ENCODE measurements at places on chromosomes 6 and 20. TPM values are rescaled to one million over a fixed set of nuclear protein-coding genes. Genes with fewer than 3 reads are reported as not detected.

ZC2HC1B gene
- total RNA-seq, result not detected

DNA sequence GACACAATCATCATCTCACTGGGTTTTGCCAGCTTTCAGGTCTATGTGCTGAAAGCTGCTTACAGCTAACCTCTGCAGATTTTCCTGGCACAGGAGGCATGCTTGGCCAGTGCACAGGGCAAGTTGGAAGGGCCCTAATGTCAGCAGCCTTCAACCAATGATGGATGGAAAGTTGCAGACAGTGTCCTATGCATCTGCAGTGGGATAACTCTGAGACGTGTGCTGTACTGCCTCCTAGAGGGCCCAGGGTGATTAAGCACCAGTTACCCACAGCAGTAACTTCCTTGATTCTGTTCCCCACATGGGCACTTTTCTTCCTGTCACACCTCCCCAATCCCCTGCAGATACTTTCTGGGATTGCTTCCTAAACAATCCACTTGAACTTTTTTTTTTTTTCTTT, 38.6 kb downstream of the OVOL2 start:
- no peaks in the 10 kb centered on the region for H3K4me1 ChIP-seq
- no peak overlapping the region for H3K27ac ChIP-seq
- H3K27me3 ChIP-seq, result no peaks in the 10 kb centered on the region
- no peak for DNase-seq

- H3K4me1 ChIP-seq, result no peaks in the 10 kb centered on the region
- H3K36me3 ChIP-seq, result no peaks in the 10 kb centered on the region
- H3K27ac ChIP-seq, result no peak overlapping the region
Measured at GRCh38 chr20:61746781-61747180, 318.9 kb downstream of the TAF4 start.

- no peak for DNase-seq
- no peaks in the 10 kb centered on the region for H3K36me3 ChIP-seq
- no peaks in the 10 kb centered on the region for H3K4me1 ChIP-seq
- H3K27ac ChIP-seq, result no peak overlapping the region
Measured at GRCh38 chr20:59178983-59179595, 15.5 kb downstream of the ZNF831 start.

GRCh38 chr6:10643201-10643651, 51.2 kb downstream of the C6orf52 start:
- no peak overlapping the region for H3K27ac ChIP-seq
- no peaks in the 10 kb centered on the region for H3K27me3 ChIP-seq
- no peak overlapping the region for H3K4me3 ChIP-seq
- H3K36me3 ChIP-seq, result no peaks in the 10 kb centered on the region

DNA sequence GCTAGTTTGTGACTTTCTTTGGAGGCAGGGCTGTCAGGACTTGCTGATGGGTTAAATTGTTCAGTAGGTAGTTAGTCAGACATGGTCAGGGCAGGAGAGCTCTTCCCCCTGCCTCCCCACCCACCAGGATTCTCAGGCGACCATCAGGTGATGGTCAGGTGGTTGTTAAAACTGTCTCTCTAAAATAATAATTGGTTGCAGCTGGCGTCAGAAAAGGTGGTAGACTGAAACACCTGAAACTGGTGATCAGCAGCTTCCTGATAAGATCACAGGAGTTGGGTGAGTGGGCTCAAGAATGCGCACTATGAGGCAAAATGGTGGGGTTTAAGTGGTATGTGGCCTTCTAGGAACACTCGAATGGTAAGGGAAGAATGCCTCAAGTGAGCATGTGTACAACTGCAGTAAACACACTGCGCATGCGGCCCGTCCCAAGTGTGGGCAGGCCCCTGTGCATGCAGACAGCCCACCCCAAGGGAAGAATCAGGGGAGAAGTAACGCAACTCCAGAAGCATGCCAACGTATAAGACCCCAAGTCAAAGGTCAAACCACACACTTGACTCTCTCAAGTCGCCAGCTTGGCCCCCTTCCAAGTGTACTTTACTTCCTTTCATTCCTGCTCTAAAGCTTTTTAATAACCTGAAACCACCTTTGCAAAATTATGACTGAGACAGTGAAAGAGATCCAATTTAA, 7.9 kb upstream of the BLCAP start:
- DNase-seq, result no peak
- no peaks in the 10 kb centered on the region for H3K27me3 ChIP-seq
- H3K36me3 ChIP-seq, result no peaks in the 10 kb centered on the region
- no peak overlapping the region for H3K4me3 ChIP-seq
- H3K27ac ChIP-seq, result no peak overlapping the region

DNA sequence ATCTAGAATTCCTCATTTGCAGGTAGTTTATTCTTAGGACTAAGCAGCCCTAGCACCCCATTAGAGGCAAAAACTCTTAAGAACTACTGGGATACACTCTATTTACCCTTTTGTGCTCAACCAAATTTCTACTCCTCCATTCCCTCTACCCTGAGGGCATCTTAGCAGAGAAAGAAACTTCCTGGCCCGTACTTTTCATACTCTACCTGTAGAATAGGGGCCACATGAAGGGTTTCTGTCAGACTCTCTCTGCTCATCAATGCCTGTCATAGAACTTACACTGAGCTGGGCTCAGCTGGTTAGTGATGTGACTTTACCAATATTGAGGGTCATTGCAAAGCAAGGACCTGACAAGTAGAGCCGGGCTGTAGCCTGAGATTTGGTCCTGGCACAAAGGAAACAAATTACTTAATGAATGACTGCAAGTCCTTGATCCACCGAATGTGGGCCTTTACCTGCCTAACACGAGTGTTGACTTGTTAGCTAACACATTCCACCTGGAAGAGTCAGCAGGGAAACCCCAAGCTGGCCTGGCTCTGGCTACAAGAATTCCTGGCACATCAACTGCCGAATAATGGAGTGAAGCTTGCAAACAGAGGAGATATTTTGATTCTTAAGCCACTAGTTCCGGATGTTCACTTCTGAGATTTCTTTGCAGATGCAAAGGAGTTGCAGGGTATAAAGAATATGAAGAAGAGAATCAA, 280.5 kb upstream of the JAG1 start:
- H3K4me3 ChIP-seq, result no peak overlapping the region
- H3K27ac ChIP-seq, result no peak overlapping the region
- H3K27me3 ChIP-seq, result no peaks in the 10 kb centered on the region
- no peaks in the 10 kb centered on the region for H3K36me3 ChIP-seq
- DNase-seq, result no peak

DDO gene
- 1.3 TPM for total RNA-seq

DNA sequence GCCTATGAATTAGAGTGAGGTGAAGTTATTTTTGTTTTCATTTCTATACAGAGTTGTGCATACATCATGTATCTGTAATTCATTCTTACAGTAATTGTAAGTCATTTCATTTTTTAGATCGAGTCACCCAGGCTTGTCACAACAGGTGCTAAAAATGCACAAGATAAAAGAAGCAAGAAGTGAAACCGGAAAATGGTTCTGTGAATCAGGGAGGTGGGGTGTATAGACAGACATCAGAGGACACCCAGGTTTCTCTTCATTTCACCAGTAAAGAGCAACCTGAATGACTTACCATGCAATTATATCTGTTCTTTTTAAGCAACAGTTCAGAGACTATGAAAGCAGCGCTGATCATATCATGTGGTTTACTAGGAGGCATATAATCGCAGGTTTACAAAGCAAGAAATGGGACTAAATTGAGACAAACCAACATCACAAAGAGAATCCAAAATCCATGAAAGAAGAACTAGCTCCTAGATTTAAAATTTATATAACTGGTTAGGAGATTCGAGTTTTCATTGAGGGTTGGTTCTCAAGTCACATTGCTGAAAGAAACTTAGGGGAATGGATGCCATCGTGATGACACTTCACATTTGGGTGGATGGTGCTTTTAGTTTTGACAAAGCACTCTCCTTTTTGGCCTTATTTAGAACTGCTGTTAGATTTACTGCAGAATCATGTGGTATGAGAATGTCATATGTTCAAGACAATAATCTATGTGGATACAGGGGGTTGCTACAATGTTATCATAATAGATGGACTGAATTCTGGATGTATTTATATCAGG, 27.9 kb upstream of the TBC1D7 start:
- no peak for DNase-seq
- H3K27me3 ChIP-seq, result no peaks in the 10 kb centered on the region
- H3K4me1 ChIP-seq, result peaks cover 2% of the 10 kb centered on the region
- H3K36me3 ChIP-seq, result no peaks in the 10 kb centered on the region
- no peak overlapping the region for H3K27ac ChIP-seq

GRCh38 chr20:17617212-17617867, 47.5 kb downstream of the DSTN start:
- H3K36me3 ChIP-seq, result peaks cover 5% of the 10 kb centered on the region
- no peak overlapping the region for H3K27ac ChIP-seq
- H3K4me3 ChIP-seq, result no peak overlapping the region

DNA sequence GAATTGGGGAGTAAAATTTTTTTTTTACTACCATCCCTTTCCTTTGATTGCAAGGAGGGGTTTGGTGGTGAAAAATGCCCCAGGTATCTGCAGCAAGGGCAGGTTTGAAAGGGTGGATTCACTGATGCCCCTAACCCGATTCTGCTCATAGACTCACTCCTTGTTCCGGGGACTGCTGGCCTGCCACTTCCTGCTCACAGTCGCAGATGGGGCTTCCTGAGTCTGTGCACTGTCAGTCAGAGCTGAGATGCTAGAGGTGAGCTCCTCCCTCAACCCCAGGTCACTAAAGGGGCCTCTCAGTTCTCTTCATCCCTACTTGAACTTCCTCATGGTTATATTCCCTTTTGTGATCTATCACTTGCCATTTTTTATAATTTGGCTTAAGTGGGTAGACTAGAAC, 357.9 kb downstream of the FARS2 start:
- H3K4me1 ChIP-seq, result no peaks in the 10 kb centered on the region
- H3K27ac ChIP-seq, result no peak overlapping the region
- no peak for DNase-seq
- H3K4me3 ChIP-seq, result no peak overlapping the region
- H3K36me3 ChIP-seq, result no peaks in the 10 kb centered on the region
- H3K27me3 ChIP-seq, result no peaks in the 10 kb centered on the region

ADGRF1 gene
- total RNA-seq, result not detected

RPS21 gene
- total RNA-seq, result 1,002 TPM

ABRACL gene
- 16.4 TPM for total RNA-seq

GRCh38 chr6:3102875-3103274, 15.6 kb upstream of the BPHL start:
- no peak overlapping the region for H3K4me3 ChIP-seq
- no peaks in the 10 kb centered on the region for H3K4me1 ChIP-seq
- no peak for DNase-seq
- peaks cover 7% of the 10 kb centered on the region for H3K36me3 ChIP-seq

DEFB132 gene
- total RNA-seq, result not detected

DNA sequence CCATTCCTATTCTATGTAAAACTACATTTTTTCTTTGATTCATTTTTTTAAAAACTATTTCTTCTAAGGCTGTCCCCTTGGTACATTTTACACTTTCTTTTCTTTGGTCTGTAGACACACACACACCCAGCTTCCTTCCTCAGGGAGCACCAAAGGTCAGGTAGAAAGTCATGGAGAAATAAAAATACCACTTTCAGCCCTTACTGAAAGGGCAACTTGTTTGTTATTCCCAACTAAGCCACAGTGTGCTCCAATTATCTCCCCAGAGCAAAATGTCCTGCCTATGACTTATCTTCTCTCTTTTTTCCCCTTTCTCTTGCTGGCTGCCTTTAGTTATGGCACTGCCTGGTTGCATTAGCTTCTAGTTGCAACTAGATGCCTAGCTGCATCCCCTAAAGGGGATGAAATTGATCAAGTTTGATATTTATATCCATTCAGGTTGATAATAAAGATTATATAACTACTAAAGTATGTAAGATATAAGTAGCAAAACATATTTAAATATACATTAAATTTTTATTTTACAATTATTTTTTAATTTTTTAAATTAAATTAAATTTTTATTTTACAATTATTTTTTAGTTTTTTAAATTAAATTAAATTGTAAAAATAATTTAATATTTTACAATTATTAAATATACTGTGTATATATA, 21.6 kb upstream of the LRRC1 start:
- no peaks in the 10 kb centered on the region for H3K27me3 ChIP-seq
- H3K36me3 ChIP-seq, result no peaks in the 10 kb centered on the region
- DNase-seq, result no peak
- H3K4me3 ChIP-seq, result no peak overlapping the region
- H3K27ac ChIP-seq, result no peak overlapping the region

C20orf96 gene
- total RNA-seq, result 4.6 TPM

DNA sequence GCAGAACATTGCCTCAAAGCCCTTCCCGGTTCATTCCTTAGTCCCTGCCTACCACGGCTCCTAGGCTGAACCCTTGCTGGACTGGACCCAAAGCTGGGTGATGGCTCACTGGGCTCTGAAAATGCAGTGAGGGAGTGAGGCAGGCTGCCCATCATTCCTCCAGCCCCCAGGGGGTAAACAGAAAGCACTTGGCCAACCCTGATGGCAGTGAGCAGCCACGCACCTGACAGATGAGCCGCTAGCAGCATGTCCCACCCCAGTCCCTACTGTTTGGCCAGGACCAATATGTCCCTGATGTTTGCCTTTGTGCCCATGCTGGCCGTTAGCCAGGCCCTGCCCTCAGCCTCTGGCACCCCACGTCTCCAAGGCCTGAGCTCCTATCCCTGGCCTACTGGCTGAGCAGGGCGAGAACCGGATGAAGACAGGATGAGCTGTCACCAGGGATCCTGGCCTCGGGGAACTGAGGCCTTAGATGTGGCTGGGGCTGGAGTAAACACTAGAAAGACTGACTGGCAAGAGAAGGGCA, 19.4 kb upstream of the BAK1 start:
- no peak overlapping the region for H3K27ac ChIP-seq
- no peaks in the 10 kb centered on the region for H3K27me3 ChIP-seq
- no peaks in the 10 kb centered on the region for H3K36me3 ChIP-seq
- no peaks in the 10 kb centered on the region for H3K4me1 ChIP-seq
- H3K4me3 ChIP-seq, result no peak overlapping the region

TP53TG5 gene
- 0.91 TPM for total RNA-seq

- H3K4me1 ChIP-seq, result no peaks in the 10 kb centered on the region
- H3K36me3 ChIP-seq, result no peaks in the 10 kb centered on the region
- DNase-seq, result no peak
- H3K27me3 ChIP-seq, result no peaks in the 10 kb centered on the region
- H3K27ac ChIP-seq, result no peak overlapping the region
Measured at GRCh38 chr20:37914672-37915433, 11.9 kb downstream of the VSTM2L start.

- no peaks in the 10 kb centered on the region for H3K4me1 ChIP-seq
- no peaks in the 10 kb centered on the region for H3K36me3 ChIP-seq
- no peak for DNase-seq
- H3K27me3 ChIP-seq, result no peaks in the 10 kb centered on the region
- no peak overlapping the region for H3K27ac ChIP-seq
Measured at GRCh38 chr6:109916759-109917158, 61.4 kb upstream of the GPR6 start.

TAF8 gene
- total RNA-seq, result 28.6 TPM

DNA sequence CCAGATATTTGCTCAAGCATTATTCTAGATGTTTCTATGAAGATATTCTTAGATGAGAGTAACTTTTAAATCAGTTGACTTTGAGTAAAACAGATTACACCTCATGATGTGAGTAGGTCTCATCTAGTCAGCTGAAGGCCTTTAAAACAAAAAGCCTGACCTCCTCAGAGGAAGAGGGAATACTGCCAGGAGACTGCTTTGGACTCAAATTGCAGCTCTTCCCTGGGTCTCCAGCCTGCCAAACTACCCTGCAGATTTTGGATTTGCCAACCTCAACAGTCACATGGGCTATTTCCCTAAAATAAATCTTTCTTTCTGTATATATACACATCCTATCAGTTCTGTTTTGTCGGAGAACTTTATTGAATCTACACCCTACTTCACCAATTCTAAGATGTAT, 182.5 kb upstream of the TENT5A start:
- H3K27me3 ChIP-seq, result no peaks in the 10 kb centered on the region
- DNase-seq, result no peak
- peaks cover 8% of the 10 kb centered on the region for H3K4me1 ChIP-seq
- no peak overlapping the region for H3K4me3 ChIP-seq
